ENCODE measurements at places on chromosomes 2 and 18. TPM values are rescaled to one million over a fixed set of nuclear protein-coding genes. Genes with fewer than 3 reads are reported as not detected.

The SH2D6 gene
- total RNA-seq: 0.52 TPM

- no peak for DNase-seq
- peaks cover 5% of the 10 kb centered on the region for H3K36me3 ChIP-seq
- peaks cover 68% of the 10 kb centered on the region for H3K27me3 ChIP-seq
- no peaks in the 10 kb centered on the region for H3K4me1 ChIP-seq
- no peak overlapping the region for H3K27ac ChIP-seq
- no peak overlapping the region for H3K4me3 ChIP-seq
These were observed 683 bp downstream of the GBX2 start for GRCh38 chr2:236167297-236168109.

- H3K36me3 ChIP-seq: no peaks in the 10 kb centered on the region
- H3K27ac ChIP-seq: no peak overlapping the region
- no peaks in the 10 kb centered on the region for H3K4me1 ChIP-seq
These were observed 64.4 kb downstream of the LONRF2 start for GRCh38 chr2:100257939-100258338.

The ADCYAP1 gene
- not detected for total RNA-seq

The CIB4 gene
- not detected for total RNA-seq

DNA sequence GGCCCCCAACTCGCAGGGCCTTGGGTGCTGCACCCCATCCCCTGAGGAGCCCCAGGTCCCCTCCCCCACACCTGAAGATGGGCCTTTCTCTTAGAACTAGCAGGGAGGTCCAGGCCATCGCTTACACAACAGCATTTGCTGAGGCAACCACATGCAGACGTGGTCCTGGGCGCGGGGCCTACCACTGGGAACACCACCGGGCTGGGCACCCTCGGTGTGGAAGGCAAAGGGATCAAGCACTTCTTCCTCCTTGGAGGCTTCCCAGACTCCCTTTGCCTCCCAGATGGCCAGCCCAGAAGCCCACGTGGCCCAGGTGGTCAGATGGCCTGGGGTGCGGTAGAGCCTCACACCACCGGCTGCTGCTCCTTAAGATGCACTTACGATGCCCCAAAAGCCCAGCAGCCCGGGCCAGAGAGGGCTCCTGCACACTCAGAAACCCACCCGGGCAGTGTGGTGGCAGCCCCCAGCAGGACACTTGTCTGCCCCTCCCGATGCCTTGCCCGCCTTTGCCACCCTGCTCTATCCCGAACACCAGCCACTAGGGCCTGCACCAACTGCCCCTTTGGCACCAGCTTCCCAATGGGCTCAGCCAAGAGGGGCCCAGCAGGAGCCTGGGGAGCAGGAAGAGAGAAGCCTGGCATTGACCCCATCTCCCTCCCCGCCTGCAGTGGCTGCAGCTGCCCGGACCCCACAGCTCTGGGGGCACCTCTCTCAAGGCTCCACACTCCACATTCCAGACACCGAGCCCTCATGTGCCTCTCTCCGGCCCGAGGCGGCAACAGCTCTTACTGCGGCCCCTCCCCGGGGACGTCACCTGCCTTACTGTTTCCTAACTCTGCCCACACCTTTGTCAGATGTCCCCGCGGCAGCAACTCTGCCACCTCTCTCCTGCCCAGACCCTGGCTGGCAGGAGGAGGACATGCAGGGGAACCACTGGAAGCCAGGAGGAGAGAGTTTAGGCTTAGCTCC, 13.9 kb upstream of the MLPH start:
- peaks cover 22% of the 10 kb centered on the region for H3K27me3 ChIP-seq
- H3K4me1 ChIP-seq: peaks cover 8% of the 10 kb centered on the region
- DNase-seq: no peak
- no peak overlapping the region for H3K4me3 ChIP-seq
- H3K27ac ChIP-seq: no peak overlapping the region
- no peaks in the 10 kb centered on the region for H3K36me3 ChIP-seq

DNA sequence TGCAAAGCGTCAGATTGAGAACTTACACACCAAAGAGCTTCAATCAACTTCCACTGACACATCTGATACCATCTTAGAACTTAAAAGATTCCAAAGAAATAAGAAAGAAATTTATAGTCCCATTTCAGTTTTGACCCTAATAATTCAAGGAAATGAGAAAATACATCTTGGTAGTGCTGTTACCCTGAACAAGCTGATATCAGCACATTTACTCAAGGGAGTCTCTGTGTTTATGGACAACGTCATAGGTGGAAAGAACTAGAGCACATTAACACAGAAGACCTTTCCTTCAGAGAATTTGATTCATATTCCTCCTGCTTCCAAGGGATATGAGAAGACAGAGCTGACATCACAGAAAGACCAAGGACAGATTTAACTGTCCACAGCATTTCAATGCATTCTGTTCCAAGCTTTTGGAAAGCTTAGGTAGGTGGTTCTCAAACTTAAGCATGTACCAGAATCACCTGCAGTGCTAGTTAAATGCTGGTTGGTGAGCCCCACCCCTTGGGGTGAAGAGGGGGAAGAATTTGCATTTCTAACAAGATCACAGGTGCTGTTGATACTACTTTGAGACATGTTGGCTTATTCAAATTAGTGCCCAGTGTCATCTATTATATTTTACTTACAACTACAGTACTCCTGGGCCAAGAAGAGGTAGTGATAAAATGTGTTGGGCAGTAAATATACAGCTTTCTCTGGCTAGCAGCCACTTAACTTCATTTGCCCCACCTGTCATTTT, 59.8 kb downstream of the LDAH start:
- H3K27ac ChIP-seq: no peak overlapping the region
- no peak for DNase-seq
- H3K36me3 ChIP-seq: peaks cover 45% of the 10 kb centered on the region
- H3K27me3 ChIP-seq: no peaks in the 10 kb centered on the region
- no peak overlapping the region for H3K4me3 ChIP-seq

- H3K36me3 ChIP-seq: no peaks in the 10 kb centered on the region
- DNase-seq: no peak
- H3K4me1 ChIP-seq: no peaks in the 10 kb centered on the region
- peaks cover 7% of the 10 kb centered on the region for H3K27me3 ChIP-seq
- H3K27ac ChIP-seq: no peak overlapping the region
- H3K4me3 ChIP-seq: no peak overlapping the region
These were observed 26.6 kb upstream of the COLEC12 start for GRCh38 chr18:527146-527545.

The STAT4 gene
- total RNA-seq: 109 TPM

DNA sequence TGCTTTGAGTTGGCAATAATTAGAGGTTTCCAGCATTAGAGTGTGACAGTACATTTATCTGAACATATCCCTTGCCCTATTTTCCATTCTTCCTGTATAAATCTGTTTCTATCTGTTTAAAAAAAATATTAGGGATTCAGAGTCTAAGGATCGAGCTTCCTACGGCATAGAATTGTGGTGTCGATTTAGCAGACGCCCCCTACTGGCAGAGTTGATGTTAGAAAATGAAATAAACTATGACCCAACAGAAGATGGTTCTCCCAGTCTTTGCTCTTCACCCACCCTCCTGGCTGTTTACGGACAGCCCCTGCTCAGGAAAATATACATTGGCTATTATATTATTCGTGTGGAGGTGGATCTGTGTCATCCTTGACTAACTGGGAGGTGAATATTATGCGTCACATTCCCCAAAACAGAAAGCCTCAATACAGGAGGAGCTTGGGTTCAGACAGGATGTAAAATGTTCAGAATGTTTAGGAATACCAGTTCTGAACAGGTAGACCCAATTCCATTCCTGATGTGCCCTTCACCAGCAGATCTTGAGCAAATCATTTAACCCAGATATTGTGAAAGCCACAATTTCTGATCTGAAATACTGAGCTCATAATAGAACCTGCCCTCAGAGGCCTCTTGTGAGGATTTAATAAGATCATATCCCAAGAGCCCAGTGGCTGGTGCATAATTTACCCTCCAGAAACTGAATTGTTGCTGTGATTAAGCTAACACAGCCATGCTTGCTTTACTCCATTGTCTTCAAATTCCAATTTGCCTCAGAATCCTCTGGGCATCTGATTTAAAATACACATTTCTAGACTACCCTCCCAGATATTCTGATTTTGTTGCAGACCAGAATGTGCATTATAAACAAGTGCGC, 10.8 kb upstream of the ERMN start:
- peak; percentile 45 for DNase-seq
- H3K36me3 ChIP-seq: peaks cover 15% of the 10 kb centered on the region
- H3K27ac ChIP-seq: no peak overlapping the region
- no peak overlapping the region for H3K4me3 ChIP-seq

DNA sequence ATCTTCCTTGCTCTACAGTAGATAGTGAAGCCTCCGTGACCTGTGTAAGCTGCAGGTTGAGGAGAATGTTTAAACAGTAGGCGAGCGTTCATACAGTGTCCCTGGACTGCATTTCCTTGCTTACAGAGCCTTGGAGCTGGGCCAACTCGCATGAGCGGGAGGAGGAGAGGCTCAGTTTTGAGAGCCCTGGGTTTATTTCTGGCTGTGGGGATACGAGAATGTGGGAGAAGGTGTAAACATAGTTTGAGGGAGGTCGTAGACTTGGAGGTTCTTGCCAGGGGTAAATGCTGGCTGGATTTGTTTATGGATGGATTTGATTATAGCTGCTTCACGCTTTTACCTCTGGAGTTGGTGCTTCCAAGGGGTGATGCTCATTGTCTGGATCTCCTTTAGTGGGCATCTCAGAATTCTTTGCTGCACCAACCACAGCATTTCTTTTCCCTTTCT, 20.8 kb downstream of the CRIM1 start:
- no peak overlapping the region for H3K4me3 ChIP-seq
- no peaks in the 10 kb centered on the region for H3K27me3 ChIP-seq
- peaks cover 22% of the 10 kb centered on the region for H3K4me1 ChIP-seq
- peaks cover 4% of the 10 kb centered on the region for H3K36me3 ChIP-seq
- H3K27ac ChIP-seq: no peak overlapping the region
- no peak for DNase-seq

The NAT8 gene
- total RNA-seq: not detected

GRCh38 chr18:61554117-61554776, 221.0 kb downstream of the CDH20 start:
- H3K27ac ChIP-seq: peak overlapping the region; percentile 66
- peak overlapping the region; percentile 67 for H3K4me3 ChIP-seq
- H3K36me3 ChIP-seq: no peaks in the 10 kb centered on the region
- no peaks in the 10 kb centered on the region for H3K27me3 ChIP-seq

GRCh38 chr2:187003611-187004010, 154.6 kb upstream of the ZSWIM2 start:
- no peaks in the 10 kb centered on the region for H3K4me1 ChIP-seq
- no peak for DNase-seq
- H3K27ac ChIP-seq: no peak overlapping the region
- H3K36me3 ChIP-seq: no peaks in the 10 kb centered on the region

Data from activated CD8-positive, alpha-beta memory T cell treated with anti-CD3 and anti-CD28 coated beads, Interleukin-2, amount 10 ng/mL, durations not matched to agents 7 days and 5 days (primary cell).